NCI-H1092 (cell line): ENCODE measurements at places on chromosomes 6 and 20.

GRCh38 chr20:52493171-52493721 is 301.7 kb upstream of the ZFP64 start:
- no peak for DNase-seq

DNA sequence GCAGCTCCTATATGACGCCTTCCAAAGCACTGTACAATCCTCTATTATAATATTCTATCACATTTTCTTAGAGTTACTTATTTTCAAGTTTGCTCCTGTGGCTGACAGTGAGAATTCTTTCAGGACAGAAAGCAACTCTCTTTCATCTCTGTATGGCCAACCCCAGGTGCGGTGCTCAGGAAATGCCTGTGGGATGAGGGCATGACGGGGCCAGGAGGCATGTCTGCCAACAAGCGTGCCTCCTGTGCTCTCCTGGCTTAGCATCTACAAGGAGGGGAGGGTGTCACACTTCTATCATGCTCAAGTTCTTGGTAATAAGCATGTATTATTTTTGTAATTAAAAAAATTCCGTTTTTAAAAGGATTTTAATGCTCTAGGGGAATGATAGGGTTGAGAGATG is 11.4 kb downstream of the MRPL14 start:
- no peak for DNase-seq

DNA sequence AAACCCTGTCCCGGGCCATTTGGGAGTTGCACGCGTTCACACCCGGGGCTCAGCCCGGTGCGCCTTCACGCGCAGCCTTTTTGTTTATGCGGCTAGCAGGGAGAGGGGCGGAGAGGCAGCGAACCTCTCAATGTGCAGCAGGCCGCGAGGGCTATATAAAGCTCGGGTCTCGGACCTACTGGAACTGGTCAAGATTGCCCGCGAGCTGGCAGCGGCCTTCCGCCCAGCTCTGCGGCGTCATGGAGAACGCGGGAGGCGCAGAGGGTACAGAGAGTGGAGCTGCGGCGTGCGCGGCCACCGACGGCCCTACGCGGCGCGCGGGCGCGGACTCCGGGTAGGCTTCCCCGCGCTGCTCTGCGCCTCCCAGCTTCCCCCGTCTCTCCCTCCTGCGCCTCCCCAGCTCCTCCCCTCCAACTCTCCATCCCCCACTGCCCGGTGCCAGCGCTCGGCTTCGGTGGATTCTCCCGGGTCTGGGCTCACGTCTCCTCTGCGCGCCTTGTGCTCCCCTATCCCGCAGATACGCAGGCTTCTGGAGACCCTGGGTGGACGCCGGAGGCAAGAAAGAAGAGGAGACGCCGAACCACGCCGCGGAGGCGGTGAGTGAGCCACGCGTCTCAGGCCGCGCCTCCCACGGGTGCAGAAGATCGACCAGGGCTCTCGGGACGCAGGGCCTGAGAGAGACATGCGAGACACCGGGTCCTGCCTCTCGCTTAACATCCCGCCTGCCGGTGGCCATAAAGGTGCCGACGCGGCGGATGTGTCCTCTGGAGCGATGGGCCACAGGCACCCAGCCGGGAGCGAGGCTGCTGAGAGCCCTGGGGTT is at the start of gene RIPPLY2:
Gene RIPPLY2, plus strand, starts transcription at position 183 of the 823 bp plus-strand sequence. Its CDS starts 57 bp downstream, at position 240.
- DNase-seq = peak; percentile 57

DNA sequence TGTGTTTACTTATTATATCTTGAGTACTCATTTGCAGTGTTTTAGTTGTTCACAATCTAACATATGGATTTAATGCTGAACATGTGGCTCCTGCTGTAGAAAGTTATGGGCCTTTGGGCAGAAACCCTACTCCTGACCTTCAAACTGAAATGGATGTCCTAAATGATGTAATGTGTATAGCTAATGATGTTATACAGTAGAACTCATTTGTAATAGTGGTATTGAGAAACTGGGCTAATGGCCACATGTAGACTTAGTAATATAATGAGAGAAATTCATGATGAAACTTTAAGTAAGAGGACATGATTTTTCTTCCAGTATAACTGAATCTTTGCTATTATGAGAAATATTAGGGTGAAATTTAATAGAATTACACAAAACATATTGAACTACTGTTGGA is 121.3 kb upstream of the PTPRK start:
- no peak for DNase-seq
